ENCODE measurements at places on chromosomes 13 and 19.

DNA sequence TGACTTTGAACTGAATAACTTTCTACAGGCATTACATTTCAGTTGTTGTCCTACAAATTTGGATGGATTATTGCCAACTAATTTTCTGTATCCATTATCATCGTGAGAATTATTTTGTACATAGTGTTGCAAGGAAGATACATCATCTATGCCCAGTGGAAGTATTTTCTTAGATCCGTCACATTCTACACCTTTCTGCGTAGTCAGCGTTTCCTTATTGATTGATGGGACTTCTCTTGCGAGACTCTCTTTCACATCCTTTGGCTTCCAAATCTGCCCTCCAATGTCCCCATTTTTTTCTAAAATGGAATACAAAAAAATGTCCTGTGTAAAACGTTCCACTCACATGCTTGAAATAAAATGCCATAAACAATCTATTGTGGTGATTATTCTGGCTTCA is 9.2 kb downstream of the ZIM3 start:
- no peak for DNase-seq

- DNase-seq: no peak
These were observed 9.3 kb downstream of the SCEL start for GRCh38 chr13:77544758-77545338.

DNA sequence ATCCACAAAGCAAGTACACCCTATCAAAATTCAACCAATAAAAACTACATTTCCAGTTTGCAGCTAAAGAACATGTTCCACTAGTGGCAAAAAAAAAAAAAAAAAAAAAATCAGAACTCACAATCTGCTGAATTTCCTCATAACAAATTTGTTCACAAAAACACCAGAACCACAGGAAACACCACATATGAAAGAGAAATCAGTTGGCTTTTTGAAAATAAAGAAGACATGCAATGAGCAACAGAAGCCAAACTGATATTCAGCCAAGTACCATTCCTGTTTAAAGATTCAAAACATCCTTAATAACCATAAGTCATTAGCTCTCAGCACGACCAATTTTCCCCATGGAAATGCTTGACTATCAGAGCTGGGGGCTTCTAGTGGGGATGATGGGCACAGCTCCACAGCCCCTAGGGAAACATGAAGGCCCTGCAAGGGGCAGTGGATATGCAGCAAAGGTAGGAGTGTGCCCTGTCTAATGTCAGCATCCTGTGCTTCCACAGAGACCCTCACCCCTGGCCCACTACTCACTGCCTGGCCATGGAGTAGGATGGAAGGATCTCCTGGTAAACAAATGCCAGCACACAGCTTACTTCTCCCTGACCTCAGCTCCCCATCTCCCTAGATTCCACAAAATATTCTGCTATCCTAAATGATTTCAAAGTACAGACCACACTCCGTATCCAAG is 74.0 kb upstream of the DOCK9 start:
- no peak for DNase-seq

DNA sequence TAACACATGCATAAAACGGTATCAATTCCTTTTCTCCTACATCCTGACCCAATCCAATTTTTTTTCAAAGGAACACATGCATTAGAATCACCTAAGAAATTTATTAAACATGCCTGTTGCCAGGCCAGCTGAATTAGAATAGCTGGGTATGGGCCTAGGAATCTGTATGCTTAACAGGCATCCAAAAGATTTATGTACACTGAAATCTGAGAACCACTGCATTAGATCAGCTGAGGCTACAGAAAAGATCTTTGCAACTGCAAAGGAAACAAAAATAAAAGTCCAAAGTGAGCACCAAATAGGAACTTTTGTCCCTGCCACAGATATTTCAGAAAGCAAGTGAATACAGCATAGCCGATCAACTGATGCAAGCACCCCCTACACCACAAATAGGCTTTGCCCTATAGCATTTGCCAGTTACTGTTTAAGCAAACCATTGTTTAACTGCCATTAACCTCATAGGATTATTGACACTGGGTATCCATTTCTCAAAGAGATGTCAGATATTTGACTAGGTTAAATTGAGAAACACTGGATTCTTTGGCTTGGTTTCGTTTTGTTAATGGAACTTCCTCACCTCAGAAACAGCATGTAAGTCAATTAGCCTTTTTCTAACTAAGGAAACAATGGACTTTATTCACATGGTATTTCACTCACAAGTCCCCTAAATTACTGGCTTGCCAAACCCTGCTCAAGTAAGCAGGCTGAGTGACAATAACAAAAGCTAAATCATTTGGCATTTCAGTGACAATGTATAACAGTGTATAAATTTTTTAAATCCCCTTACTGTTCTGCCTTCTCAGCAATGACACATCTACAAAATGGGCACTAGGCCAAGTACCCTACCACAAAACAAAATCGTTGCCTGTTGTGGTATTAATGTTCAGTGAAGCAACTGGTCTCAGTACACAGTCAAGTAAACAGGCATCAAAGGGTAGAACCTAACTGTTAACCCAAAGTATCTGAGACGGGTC is 67.8 kb downstream of the SUCLA2 start:
- no peak for DNase-seq

GRCh38 chr13:35549481-35549880 is 73.0 kb upstream of the MAB21L1 start:
- no peak for DNase-seq
